ENCODE measurements at places on chromosomes 2 and 18.

DNA sequence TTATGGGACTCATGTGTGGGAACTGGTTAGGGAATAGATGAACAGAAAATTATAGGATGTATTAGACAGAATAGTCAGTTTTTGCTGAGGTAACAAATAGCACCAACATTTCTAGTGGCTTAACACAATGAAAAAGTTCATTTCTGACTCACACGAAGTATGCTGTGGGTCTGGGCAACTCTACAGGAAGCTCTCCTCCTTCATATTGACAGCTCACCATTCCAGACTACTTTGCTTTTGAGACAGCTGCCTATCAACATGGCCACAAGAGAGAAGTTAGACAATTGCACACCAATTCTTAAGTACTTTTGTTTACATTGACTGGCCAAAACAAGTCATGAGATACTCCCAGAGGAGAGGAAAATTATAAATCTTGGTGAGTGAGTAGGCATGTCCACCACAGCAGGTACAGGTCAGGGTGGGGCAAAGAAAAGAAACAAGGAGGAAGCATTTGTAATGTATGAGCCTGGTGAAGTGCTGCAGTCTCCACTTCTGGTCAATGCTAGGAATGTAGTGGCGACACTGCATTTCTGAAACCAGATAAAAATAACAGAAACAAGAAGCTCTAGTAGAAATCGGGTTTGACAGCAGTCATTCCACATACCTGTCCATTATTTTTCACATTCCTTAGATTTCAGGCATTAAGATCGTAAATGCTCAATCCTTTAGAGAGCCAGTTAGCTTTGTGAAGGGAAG is 141.6 kb downstream of the ICOS start:
- DNase-seq, result no peak

- DNase-seq, result no peak
These were observed 12.0 kb downstream of the TMEM163 start for GRCh38 chr2:134706587-134707329.

DNA sequence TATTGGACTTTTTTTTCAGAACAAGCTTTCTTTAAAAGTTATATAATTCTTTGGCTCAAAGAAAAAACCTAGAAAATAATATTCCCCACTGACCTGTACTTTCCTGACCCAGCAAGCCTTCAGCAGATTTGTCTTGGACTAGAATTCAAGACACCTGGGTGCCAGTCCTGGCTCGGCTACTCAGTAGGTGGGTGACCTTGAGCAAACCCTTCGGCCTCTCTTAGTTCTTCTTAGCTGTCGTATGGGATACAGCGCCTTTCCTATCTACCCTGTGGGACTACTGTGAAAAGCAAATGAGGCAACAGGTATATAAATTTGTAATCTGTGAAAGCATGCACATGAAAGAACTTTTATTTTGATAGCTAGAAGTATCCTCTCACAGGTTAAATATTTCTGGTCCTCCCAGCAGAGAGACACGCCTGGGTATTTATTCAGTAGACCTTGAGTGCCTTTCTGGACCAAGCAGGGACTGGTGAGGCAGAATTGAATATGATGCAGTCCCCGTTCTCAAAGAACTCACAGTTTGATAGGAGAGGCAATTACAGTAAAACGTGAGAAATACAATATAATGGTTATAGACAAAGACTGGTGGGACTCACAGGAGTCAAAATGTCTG is 69.4 kb upstream of the EPAS1 start:
- no peak for DNase-seq

- DNase-seq, result no peak
These were observed 60.4 kb upstream of the NABP1 start for GRCh38 chr2:191617575-191617974.

DNA sequence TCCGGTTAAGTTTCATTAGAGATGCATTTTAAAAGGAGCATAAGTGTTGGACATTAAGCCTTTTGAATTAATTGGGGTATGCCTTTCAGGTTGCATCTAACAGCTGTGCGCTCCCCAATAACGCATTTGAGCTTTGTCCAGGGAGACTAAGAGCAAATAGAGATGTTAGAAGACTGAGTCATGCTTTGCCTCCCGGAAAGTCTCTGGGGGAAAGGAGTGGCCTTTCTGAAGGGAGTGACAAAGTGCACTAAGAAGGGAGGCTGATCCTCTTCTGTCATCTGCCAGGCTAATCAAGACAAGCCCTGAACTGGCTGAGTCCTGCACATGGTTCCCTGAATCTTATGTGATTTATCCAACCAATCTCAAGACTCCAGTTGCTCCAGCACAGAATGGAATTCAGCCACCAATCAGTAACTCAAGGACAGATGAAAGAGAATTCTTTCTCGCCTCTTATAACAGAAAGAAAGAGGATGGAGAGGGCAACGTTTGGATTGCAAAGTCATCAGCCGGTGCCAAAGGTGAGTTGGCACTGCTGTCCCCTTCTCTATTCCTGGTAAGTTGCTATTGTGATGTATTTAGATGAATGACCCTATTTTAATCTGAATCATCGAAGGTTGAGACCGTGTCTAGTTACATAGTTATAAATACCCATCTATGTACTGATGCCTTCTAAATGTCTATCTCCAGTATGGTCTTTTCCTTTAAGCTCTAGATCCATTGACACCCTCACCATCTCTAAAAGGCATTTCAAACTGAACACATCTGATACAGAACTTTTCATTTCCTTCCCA is 12.1 kb downstream of the TTL start:
- DNase-seq, result no peak

DNA sequence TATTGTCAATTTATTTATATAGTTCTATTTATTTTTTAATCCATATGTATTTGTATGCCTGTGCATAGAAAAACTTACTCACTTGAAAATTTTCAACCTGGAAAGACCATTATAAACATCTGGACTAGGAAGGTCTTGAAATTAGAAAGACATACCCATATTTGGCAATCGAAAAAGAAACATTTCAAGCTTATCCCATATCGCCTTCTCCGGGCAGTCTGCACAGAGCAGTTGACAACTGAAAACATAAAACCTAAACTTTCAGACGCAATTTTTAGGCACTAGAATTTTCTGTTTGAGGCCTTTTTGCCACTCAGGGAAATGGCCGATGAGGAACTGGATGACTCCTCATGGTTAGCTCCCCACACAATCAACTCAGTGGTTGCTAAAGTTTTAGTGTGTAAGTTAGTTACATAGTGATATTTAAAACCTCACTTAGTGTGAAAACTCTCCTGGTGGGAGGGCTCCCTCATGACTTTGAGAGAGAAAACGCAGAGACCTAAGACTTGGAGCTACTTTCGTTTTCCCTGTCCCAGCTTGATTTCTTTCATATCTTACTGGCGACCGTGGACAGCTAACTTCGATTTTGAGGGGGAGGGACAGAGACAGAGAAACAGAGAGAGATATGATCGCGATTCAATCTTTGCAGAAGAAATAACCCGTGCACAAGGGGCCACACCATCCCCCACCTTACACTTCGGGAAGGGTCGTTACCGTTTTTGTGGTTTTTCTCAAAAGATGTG is 3.2 kb upstream of the HOXD12 start:
- no peak for DNase-seq

DNA sequence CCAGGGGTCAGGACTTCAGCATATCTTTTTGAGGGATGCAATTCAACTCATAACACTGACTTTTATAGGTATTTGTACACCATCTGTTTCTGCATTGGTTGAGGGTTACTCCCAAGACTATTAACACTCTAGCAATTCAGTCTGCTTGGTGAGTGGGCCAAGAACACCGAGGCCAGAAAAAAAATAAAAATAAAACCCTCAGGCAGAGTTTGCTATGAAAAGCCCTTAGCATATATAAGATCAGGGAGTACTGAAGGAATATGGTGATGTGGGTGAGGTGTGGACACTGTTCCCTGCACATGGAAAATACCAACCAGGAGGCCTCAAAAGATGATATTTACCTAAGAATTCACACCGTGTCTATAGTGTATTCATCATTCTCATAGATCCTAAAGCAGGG is 383.2 kb upstream of the UBE2E3 start:
- no peak for DNase-seq

GRCh38 chr2:174888646-174889271 is 116.4 kb downstream of the CHN1 start:
- no peak for DNase-seq

- no peak for DNase-seq
These were observed 262.7 kb upstream of the SPOPL start for GRCh38 chr2:138238908-138239307.

DNA sequence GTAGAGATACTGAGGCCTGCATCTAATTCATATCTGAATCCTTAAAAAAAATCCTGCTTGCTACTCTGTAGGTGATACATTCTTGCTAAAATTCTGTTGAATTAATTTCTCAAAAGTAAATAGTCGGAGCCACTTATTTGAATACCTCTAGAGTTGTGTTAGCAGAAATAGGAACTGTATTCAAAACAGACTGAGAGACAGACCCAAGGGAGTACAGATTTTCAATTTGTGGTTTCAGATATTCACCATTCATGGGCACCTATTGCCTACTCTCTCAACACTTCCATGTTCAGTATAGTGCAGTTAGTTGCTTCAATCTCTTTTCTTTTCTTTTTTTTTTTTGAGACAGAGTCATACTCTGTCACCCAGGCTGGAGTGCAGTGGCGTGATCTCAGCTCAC is 46.6 kb upstream of the CTLA4 start:
- no peak for DNase-seq

DNA sequence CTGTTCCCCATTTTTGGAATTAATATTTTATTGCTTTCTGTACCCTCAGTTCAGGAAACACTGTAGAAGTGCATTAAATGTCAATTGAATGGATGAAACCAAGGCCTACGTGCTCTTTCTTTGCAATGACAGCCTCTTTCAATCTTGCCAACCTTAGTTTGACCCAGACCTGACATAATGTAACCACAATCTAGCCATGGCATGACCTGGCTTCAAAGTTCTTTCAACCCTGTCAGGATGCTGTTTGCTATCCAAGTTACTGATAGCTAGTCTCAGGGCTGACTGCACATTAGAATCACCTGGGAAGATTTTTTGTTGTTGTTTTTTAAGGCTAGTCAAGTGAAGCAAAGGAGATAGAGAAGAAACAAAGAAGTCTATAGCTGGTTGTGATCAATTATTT is 190.9 kb upstream of the PKDCC start:
- DNase-seq, result no peak

GRCh38 chr18:35875566-35875965 is 96.9 kb upstream of the RMP24 start:
- no peak for DNase-seq

- no peak for DNase-seq
These were observed 287.0 kb upstream of the CXCR4 start for GRCh38 chr2:136404925-136405324.

- no peak for DNase-seq
These were observed 23.6 kb downstream of the CPO start for GRCh38 chr2:206962966-206963365.

DNA sequence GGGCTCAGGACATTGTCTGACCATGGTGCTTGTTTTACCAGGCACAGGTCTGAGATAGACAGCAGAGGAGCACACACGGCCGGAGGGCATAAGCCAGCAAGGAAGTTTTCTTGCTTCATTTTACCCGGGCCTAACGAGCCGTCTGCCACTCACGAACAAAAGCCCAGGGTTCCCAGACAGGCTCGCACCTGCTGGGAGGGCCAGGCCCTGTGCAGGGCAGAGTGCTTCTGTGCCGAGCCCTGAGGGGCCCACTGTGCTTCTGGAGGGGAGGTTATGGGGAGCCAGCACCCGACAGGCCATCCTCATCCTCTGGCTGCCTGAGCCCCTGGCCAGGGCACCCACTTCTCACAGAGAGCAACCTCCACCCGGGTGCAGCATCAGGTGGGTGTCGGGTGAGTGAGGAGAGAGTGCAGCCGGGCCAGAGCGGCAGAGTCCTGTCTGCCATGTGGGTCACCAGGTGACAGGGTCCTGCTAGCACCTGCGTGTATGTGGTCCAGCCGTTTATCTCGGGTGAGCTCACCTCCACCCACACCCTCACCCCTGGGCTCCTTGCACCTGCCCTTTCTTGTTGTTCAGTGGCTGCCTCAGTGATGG is 297.9 kb downstream of the NDUFA10 start:
- no peak for DNase-seq

GRCh38 chr2:154243685-154244084 is 372.0 kb downstream of the GALNT13 start:
- no peak for DNase-seq

GRCh38 chr18:79294235-79294634 is 101.5 kb upstream of the NFATC1 start:
- no peak for DNase-seq

DNA sequence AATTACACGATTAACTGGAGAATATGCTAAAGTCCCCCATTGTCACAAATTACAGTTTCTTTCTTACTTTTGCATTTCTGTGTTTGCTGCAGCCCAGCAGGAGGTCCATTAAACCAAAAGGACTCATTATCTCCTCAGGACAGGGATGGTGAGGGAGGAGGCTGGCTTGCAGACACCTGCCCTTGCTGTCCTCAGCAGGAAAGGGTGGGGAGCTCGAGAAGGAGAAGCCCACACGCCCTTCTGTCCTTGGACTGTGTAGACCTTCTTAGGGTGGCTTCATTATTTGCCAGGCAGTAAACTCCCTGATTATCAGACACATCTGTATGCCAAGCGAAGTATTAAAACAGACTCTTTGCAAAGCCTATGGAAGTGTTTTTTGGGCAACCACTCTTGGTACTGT is 196.0 kb downstream of the LDLRAD4 start:
- no peak for DNase-seq

- DNase-seq, result no peak
These were observed 83.7 kb downstream of the SP3 start for GRCh38 chr2:173881461-173881860.

GRCh38 chr2:229901819-229902218 is 20.0 kb downstream of the TRIP12 start:
- no peak for DNase-seq

DNA sequence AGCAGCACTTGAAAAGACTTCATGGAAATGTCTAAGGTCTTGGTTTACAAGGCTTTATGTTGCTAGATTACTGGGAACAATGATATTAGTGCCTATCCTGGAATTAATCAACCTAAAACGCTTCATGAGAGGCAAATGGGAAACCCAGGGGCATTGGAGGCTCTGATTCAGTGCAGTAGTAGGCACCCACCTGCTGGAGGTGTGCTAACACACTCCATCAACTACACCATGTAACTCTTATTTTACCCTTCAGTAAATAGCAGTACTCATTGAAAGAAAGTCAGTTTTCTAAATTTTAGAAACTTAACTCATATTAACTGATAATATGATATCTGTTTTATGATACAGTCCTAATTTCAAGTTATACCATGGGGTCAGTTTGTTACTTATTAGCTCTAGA is 17.4 kb upstream of the HNRNPA3 start:
- no peak for DNase-seq

- no peak for DNase-seq
These were observed 382.0 kb downstream of the LNPK start for GRCh38 chr2:175620106-175620505.

All from stimulated activated CD8-positive, alpha-beta memory T cell treated with anti-CD3 and anti-CD28 coated beads, Interleukin-15, amount 100 ng/mL, for 48 hours (primary cell).